ENCODE measurements at places on chromosomes 13 and 19.

DNA sequence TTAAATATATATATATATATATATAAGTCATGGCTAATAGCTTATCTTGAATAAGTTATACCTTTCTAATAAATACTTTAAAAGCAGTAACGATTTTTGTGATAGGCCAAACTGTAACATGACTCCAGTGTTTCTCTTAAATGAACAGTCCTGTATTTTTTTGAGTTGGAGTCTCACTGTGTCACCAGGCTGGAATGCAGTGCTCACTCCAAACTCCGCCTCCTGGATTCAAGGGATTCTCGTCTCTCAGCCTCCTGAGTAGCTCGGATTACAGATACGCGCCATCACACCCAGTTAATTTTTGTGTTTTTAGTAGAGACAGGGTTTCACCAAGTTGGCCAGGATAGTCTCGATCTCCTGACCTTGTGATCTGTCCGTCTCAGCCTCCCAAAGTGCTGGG lies 814.2 kb upstream of the SLITRK5 start:
- DNase-seq, result no peak

- DNase-seq, result no peak
These were observed 66.6 kb upstream of the XPO4 start for GRCh38 chr13:20969182-20969581.

DNA sequence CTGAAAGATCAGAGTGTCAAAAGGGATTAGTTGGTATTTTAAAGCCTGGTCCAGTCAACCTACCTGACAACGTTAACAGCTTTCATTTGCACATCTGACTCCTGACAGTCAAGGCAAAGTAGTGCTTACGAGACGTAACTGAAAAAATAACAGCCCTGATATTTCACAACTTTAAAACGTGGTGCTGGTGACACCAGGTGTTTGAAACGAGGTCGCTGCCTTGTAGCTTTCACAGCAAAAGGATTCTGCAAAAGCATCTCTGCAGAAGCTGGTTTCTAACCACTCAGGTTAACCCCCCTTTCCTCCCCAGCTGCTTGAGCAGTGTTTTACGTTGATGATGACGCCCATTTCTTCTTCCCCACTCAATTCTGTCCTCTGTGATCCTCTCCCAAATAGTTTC lies 23.3 kb downstream of the GGACT start:
- DNase-seq, result no peak

DNA sequence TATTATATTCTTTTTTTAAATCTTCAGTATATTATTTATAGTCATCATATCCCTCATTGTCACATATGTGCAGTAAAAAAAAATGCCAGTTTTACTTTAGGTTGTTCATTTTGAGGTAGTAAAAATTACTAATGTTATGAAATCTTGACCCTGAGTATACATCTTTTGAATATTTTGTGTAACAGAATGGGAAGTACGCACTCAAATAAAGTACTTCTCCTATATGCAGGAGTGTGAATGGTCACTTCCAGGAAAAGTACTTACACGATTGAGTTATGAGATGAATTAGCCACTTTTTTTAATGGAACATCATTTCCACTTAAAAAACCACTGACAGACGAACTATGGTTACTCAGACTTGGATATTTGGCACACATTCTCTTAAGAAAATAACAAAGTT lies 58.5 kb downstream of the C13orf42 start:
- no peak for DNase-seq

GRCh38 chr13:90889906-90890834 lies 457.3 kb upstream of the MIR17HG start:
- DNase-seq, result no peak

- no peak for DNase-seq
These were observed 193.6 kb downstream of the RAP2A start for GRCh38 chr13:97627566-97627965.

DNA sequence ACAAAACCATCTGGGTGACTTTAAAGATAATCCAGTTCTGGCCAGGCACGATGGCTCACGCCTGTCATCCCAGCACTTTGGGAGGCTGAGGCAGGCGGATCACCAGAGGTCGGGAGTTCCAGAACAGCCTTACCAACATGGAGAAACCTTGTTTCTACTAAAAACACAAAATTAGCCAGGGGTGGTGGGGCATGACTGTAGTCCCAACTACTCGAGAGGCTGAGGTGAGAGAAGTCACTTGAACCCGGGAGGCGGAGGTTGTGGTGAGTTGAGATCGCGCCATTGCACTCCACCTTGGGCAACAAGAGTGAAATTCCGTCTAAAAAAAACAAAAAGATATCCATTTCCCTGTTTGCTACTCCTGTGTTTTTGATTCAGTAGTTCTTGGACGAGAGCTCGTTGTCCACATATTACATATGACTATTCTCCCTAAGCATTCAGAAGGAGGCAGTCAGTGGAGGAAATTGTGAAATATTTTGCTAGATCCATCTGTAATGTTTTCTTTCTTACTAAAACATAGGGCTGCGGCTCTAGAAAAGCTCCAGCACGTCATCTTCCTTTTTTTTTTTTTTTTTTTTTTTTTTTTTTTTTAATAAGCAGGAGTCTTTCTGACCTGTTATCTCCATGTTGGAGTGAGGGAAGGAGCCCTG lies 33.6 kb downstream of the ZNF701 start:
- DNase-seq, result no peak

- DNase-seq, result no peak
These were observed 38.3 kb downstream of the TMED1 start for GRCh38 chr19:10797541-10798256.

- no peak for DNase-seq
These were observed 12.2 kb downstream of the KATNAL1 start for GRCh38 chr13:30295116-30295515.

- no peak for DNase-seq
These were observed 7.0 kb upstream of the SLC25A42 start for GRCh38 chr19:19056636-19057275.

DNA sequence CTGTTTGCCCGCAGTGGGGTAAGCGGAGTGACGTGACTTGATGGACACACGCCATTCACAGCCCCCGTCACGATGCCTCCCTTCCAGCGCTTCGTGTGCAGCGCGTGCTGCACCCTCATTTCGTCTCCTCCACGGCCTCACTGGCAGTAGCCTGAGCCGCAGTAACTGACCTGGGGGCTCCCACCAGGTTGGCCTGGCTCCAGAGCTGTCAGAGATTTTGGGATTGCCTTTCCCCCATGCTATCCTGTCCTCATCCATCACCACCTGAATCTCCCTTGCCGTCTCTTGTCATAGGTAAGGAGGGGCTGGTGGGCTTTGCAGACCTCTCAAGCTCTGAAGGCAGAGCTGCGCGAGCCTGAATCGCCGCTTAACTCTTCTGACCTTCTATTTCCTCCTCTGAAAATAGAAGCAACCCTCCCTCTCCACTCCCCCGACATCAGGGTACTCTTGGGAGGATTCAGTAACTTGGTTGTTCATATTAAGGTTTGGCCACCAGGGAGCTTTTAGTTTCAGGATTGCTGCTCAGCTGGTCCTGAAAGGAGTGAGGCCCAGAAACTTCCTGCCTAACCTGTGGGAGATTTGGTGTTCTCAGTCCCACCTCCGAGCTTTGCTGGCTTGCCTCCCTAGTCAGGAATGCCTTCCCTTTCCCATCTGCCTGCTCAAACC lies 27.9 kb downstream of the SIGLEC5 start:
- DNase-seq, result no peak

- DNase-seq, result no peak
These were observed 123.4 kb upstream of the MCF2L start for GRCh38 chr13:112845511-112846144.

GRCh38 chr13:112619730-112620631 lies 32.0 kb upstream of the TUBGCP3 start:
- DNase-seq, result no peak

DNA sequence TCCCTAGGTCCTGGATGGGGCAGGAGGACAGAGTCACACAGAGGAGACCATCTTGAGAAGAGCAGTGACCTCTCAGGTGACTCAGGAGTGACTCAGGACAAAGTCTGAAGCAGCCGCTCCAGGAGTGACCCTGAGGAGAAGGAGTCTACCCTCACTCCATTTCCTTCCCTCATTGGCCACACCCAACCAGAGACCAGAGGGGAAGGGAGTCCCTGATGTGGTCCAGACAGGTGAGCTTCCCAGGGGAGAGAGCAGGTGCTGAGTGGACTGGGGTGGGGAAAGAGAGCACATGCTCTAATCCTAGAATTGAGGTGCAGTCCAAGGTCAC lies 75.5 kb upstream of the MEDAG start:
- no peak for DNase-seq

GRCh38 chr13:111482806-111483620 lies 162.6 kb downstream of the TEX29 start:
- DNase-seq, result no peak

DNA sequence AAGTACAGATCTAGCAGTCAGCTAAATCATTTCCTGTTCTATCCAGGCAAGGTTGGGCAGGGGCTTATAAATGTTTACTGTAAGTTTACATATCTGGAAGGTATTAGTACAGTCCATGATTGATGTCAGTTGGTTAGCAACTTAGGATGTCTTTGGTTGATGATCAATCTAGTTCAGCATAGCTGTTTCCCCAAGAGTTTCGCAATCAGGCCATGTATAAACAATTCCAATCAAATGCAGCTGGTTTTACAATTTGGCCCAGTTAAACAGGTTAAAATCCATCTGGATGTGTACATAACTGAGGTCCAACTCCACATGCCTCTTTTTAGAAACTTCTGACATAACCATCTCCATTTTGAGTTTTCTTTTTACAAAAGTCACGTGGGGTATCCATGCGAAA lies 6.9 kb downstream of the ZNF221 start:
- no peak for DNase-seq

DNA sequence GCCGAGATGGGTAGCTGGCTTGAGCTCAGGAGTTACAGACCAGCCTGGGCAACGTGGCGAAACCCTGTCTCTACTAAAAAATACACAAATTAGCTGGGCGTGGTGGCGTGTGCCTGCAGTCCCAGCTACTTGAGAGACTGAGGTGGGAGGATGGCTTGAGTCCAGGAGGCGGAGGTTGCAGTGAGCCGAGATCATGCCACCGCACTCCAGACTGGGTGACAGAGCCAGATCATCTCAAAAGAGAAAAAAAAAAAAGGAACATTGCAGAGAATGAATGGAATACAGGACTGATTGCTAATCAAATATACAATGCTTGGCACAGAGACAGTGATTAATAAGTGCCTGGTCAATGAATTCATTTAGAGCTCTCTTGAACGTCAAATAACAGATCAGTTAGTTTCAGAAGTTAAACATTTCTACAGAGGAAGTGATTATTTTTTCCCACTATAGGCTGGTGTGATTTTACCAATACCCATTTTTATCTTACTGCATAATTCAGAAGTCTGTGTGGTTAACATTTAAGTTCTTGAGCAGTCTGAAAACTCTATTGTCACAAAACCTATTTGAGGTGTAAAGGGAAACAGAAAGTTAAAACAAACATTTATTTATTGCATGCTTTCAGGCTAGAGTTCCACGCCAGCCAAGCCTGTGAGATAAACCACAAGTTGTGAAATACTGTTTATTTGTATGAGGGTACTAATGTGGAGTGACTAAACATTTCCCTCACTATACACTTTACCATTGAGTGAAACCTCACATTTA lies 7.7 kb upstream of the TBC1D4 start:
- no peak for DNase-seq

- DNase-seq, result no peak
These were observed 25.3 kb upstream of the PTPRS start for GRCh38 chr19:5365905-5366304.

GRCh38 chr13:66137384-66137783 lies 1092.8 kb downstream of the PCDH9 start:
- DNase-seq, result no peak

- DNase-seq, result no peak
These were observed 30.6 kb downstream of the SERPINE3 start for GRCh38 chr13:51370116-51370515.

DNA sequence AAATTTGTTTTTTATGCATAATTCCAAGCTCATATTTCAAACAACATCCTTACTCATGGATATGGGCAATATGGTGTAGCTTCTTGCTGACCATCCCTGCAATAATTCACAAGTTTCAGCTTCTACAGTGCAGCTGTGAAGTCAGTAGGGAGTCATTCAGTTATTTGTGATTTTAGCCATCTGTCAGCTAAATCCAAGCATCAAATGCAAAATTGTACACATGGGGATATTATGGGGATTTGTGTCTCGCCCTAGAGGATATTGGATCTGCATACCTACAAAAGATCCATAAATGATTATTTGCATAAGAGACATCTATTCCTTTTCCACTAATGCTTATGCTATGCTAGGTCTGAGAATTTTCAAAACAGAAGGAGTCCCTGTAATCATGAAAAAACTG lies 217.9 kb upstream of the SLITRK5 start:
- DNase-seq, result no peak

DNA sequence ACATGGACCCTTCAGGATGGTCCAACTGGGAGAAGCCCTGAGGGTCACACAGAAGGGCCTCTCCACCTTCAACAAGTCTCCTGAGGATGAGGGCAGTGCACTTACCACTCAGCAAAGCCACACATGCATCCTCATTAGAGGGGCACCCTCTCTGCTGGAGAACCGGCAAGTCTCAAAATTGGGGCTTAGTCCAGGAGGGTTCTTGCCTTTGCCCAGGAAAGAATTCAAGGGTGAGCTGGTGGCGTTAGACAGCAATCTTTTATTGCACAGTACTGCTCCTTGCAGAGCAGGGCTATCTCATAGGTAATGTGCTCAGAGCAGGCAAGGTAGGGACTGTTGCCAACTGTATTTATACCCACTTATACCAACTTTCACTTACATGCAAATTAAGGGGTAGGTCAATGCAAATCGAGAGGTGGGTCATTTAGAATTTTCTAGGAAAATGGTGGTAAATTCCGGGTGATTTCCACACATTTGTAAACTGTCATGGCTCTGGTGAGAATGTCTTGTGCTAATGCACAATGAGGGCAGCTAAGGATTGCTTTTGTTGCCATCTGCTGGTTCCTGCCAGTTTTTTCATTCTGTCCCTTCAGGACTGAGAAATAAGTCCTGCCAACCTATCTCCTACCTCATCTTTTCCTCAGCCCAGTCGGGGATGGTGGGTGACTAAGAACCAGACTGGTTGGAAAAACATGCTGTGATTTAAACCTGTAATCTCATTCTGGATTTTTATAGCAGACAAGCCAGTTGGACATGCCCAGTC lies 27.8 kb upstream of the IGSF23 start:
- no peak for DNase-seq
